ENCODE measurements at places on chromosomes 7 and 10.
A peak's percentile ranks its signal among the peaks of the same experiment; 100 is the strongest.

- no peak for DNase-seq
- no peak overlapping the region for H3K27ac ChIP-seq
- no peaks in the 10 kb centered on the region for H3K27me3 ChIP-seq
- H3K4me3 ChIP-seq: no peak overlapping the region
Observed at GRCh38 chr10:25028711-25029110, 12.3 kb downstream of the THNSL1 start.

- no peak overlapping the region for H3K4me3 ChIP-seq
- DNase-seq: no peak
- no peaks in the 10 kb centered on the region for H3K27me3 ChIP-seq
- no peaks in the 10 kb centered on the region for H3K4me1 ChIP-seq
- no peaks in the 10 kb centered on the region for H3K36me3 ChIP-seq
Observed at GRCh38 chr7:78924581-78924980, 528.9 kb downstream of the MAGI2 start.

- no peak for DNase-seq
- H3K27ac ChIP-seq: no peak overlapping the region
- H3K36me3 ChIP-seq: no peaks in the 10 kb centered on the region
- H3K4me1 ChIP-seq: peaks cover 15% of the 10 kb centered on the region
- H3K4me3 ChIP-seq: no peak overlapping the region
- no peaks in the 10 kb centered on the region for H3K27me3 ChIP-seq
Observed at GRCh38 chr7:12653518-12653917, 33.9 kb upstream of the ARL4A start.

- H3K4me3 ChIP-seq: no peak overlapping the region
- no peak for DNase-seq
- H3K36me3 ChIP-seq: no peaks in the 10 kb centered on the region
- no peaks in the 10 kb centered on the region for H3K4me1 ChIP-seq
- no peaks in the 10 kb centered on the region for H3K27me3 ChIP-seq
- H3K27ac ChIP-seq: no peak overlapping the region
Observed at GRCh38 chr10:79059859-79060379, 8.8 kb upstream of the ZMIZ1 start.

DNA sequence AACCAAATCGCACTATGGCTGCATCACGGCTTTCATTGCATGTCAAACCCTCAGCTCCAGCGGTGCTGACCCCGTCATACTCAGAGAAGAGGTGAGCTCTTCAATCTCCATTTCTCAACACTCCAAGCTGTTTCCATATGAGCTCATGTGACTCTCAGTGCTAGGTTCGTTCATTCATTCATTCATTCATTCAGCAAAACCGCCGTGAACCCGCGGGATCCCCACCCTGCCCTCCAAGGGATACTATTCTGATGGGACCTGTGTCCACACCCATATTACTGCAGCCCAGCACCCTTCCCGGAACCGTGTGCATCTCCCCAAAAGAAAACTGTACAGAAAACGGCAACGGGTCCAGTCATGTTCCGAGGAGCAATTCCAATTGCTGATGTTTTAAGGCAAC, 184.7 kb downstream of the DIP2C start:
- H3K4me1 ChIP-seq: peaks cover under 1% of the 10 kb centered on the region
- H3K27me3 ChIP-seq: no peaks in the 10 kb centered on the region
- H3K4me3 ChIP-seq: no peak overlapping the region
- no peak for DNase-seq

DNA sequence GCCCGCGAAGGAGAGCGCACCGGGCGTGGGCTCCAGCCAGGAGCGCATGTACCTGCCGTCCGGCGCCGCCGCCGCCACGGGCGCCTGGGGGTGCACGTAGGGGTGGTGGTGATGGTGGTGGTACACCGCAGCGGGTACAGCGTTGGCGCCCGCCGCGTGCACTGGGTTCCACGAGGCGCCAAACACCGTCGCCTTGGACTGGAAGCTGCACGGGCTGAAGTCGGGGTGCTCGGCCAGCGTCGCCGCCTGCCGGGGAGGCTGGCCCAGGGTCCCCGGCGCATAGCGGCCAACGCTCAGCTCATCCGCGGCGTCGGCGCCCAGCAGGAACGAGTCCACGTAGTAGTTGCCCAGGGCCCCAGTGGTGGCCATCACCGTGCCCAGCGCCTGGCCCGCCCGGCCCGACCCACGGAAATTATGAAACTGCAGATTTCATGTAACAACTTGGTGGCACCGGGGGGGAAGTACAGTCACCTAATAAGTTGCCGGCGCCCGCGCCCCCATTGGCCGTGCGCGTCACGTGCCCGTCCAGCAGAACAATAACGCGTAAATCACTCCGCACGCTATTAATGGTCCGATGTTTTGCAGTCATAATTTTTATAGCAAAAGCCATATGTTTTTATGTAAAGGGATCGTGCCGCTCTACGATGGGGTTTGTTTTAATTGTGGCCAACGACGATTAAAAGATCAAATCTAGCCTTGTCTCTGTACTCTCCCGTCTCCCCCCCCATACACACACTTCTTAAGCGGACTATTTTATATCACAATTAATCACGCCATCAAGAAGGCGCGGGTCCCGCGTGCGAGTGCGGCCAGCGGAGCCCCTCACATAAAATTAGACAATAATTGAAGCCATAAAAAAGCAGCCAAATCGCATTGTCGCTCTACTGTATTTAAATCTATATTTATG, at the start of gene HOXA9:
HOXA9 (minus strand) TSS at position 449 of the 907 bp plus-strand sequence; CDS start at position 369, 80 bp downstream.
- H3K36me3 ChIP-seq: no peaks in the 10 kb centered on the region
- DNase-seq: no peak
- H3K27me3 ChIP-seq: peaks cover 73% of the 10 kb centered on the region
- H3K4me3 ChIP-seq: peak within 1 kb of the TSS; percentile 8

DNA sequence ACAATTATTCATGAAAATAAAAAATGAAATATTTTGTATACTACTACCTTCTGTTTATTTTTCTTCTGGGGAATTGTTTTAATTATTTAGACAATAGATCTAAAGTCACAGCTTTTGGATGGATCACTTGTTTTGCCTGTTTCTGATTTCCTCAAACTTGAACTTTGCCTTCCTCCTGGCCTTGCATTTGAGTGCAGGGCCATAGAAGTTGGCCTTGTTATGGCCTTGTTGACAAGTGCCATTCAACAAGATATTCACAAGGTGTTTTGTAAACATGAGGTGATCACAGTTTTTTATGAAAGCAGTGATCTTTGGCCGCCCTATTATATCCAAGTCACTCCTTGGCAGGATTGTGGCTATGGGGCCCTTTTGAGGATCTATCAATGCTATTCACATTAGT, 4.6 kb downstream of the ZNF22 start:
- H3K27me3 ChIP-seq: no peaks in the 10 kb centered on the region
- no peak overlapping the region for H3K27ac ChIP-seq
- no peak overlapping the region for H3K4me3 ChIP-seq
- H3K36me3 ChIP-seq: no peaks in the 10 kb centered on the region

GRCh38 chr7:55526770-55527169, 45.5 kb downstream of the VOPP1 start:
- DNase-seq: no peak
- H3K4me3 ChIP-seq: no peak overlapping the region
- no peaks in the 10 kb centered on the region for H3K36me3 ChIP-seq
- H3K4me1 ChIP-seq: no peaks in the 10 kb centered on the region
- H3K27me3 ChIP-seq: no peaks in the 10 kb centered on the region

DNA sequence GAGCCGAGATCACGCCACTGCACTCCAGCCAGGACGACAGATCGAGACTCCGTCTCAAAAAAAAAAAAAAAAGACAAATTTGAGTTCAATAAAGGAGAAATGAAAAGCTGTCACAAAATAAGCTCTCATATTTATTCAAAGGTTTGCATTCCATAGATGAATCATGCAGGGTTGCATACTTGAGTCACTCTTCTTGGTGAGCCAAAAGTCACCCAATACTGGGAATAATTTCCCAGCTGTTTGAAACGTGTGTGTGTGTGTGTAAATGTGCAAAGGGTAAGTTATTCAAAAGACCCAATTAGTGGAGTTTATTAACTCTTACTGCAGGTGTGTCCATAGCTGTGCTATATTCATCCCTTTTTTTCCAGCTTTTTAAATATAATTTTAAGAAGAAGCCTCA, 297.7 kb downstream of the CCDC3 start:
- peak overlapping the region; percentile 82 for H3K27ac ChIP-seq
- peaks cover 61% of the 10 kb centered on the region for H3K4me1 ChIP-seq
- H3K27me3 ChIP-seq: no peaks in the 10 kb centered on the region
- no peaks in the 10 kb centered on the region for H3K36me3 ChIP-seq
- H3K4me3 ChIP-seq: no peak overlapping the region

- no peak overlapping the region for H3K4me3 ChIP-seq
- no peak for DNase-seq
- no peaks in the 10 kb centered on the region for H3K4me1 ChIP-seq
- H3K36me3 ChIP-seq: no peaks in the 10 kb centered on the region
- H3K27me3 ChIP-seq: no peaks in the 10 kb centered on the region
- H3K27ac ChIP-seq: no peak overlapping the region
Observed at GRCh38 chr10:33497338-33497737, 162.9 kb upstream of the NRP1 start.

GRCh38 chr7:106659963-106660861, 746 bp downstream of the CCDC71L start:
- peak overlapping the region; percentile 94 for H3K27ac ChIP-seq
- H3K4me3 ChIP-seq: peak overlapping the region; percentile 87
- H3K27me3 ChIP-seq: no peaks in the 10 kb centered on the region

DNA sequence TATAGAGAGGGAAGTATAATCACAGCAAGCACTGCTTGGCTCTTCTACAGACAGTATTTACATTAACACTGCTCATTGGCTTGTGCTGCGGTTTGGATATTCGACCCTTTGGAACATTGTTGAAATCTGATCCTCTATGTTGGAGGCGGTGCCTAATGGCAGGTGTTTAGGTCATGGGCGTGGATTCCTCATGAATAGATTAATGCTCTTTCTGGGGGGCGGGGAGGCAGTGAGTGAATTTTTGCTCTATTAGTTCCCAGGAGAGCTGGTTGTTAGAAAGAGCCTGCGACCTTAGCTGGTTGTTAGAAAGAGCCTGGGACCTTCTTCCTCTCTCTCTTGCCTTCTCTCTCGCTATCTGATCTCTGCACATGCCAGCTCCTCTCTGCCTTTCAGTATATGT, 77.3 kb upstream of the SVIL start:
- DNase-seq: no peak
- no peaks in the 10 kb centered on the region for H3K36me3 ChIP-seq
- H3K4me1 ChIP-seq: peaks cover 31% of the 10 kb centered on the region

- DNase-seq: no peak
- H3K4me1 ChIP-seq: no peaks in the 10 kb centered on the region
- H3K4me3 ChIP-seq: no peak overlapping the region
Observed at GRCh38 chr7:22849172-22849571, 26.5 kb upstream of the TOMM7 start.

DNA sequence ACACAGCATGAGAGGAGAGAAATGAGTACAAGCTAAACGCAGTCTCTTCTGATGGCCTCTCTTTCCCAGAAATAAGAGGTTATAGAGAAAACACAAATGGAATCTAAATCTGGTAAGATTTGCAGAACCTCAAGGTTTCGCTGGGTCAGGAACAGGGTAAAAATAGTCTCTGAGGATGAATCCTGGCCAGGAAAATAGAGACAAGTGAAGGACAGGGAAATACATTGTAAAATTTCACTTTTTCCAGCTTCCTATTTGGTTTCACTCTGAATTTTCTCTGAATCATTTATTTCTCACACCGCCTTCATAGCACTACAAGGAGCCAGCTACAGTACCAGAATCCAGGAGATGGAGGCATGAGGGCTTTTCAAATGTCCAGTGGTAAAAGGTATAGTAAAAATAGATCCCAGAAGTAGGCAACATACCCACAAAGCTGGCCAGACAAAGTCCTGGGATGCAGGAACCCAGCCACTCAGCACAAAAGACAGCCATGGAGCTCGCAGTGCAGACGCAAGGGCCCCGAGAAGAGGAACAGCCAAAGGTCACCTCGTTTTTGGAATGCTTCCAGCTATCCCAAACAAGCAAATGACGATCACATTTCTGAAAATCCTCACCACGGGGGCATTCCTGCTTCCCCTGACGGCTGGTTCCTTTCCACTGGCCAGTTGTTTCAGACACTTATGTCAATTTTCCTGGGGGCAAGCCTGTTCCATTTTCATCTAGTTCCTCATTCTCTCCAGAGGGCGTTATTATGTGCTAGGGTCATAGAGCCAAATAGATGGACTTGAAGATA, 21.5 kb upstream of the IKZF1 start:
- H3K27me3 ChIP-seq: no peaks in the 10 kb centered on the region
- H3K4me3 ChIP-seq: no peak overlapping the region
- no peak for DNase-seq
- no peaks in the 10 kb centered on the region for H3K36me3 ChIP-seq
- no peak overlapping the region for H3K27ac ChIP-seq

DNA sequence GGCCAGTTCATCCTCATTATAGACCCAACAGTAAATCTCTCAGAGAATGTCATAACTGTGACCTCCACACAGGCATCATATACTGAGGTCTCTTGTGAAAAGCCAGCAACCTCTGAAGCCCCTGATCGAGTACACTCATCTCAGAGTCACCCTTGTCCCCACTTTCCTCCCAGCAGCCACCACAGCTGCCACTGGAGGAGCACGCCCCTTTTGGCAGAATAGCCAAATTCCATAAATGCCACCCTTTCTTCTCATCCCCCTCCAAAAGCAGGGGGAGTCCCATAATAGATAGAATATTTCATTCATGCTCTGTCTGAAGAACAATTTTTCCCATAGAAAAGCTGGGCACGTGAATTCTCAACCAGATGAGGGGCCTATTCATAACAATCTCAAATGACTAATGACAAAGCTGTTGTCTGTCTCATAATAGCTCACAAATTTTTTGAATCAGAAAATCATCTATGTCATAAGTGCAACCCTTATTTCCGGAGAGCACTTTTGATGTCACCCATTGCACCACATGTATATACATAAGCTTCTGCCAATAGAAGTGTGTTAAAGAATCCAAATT, 47.4 kb downstream of the SGMS1 start:
- no peaks in the 10 kb centered on the region for H3K36me3 ChIP-seq
- H3K4me3 ChIP-seq: no peak overlapping the region
- no peak for DNase-seq
- H3K27ac ChIP-seq: no peak overlapping the region
- H3K4me1 ChIP-seq: peaks cover 9% of the 10 kb centered on the region
- H3K27me3 ChIP-seq: no peaks in the 10 kb centered on the region

- H3K27ac ChIP-seq: peak overlapping the region; percentile 39
- no peak overlapping the region for H3K4me3 ChIP-seq
- no peaks in the 10 kb centered on the region for H3K27me3 ChIP-seq
- no peaks in the 10 kb centered on the region for H3K36me3 ChIP-seq
- peaks cover 66% of the 10 kb centered on the region for H3K4me1 ChIP-seq
Observed at GRCh38 chr7:44257618-44258422, 57.0 kb downstream of the YKT6 start.

DNA sequence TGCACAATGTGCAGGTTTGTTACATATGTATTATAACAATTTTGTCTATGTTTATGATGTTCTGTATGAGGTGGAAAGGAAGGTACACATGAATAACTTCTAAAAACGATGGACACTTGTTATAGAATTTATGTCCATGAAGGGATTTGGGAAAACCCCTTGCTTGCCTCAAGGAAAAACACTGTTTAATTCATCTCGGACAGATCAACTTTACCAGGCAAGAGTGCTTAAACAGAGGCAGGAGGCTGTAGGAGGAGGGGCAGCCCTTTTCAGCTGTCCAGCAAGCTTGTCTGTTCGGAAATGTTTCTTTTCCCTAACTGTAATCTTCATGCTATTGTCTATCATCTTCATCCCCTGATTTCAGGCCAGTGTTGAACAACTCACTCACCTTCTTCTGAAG, 200.9 kb downstream of the CDC14C start:
- no peaks in the 10 kb centered on the region for H3K36me3 ChIP-seq
- H3K27me3 ChIP-seq: no peaks in the 10 kb centered on the region
- DNase-seq: no peak

- H3K4me3 ChIP-seq: no peak overlapping the region
- H3K27me3 ChIP-seq: no peaks in the 10 kb centered on the region
- DNase-seq: no peak
- H3K4me1 ChIP-seq: no peaks in the 10 kb centered on the region
- no peak overlapping the region for H3K27ac ChIP-seq
Observed at GRCh38 chr7:26208040-26208439, 6.5 kb downstream of the CBX3 start.

Measured in esophagus squamous epithelium (tissue), 5 donors.